ENCODE measurements at places on chromosomes 13 and 19.
A peak's percentile ranks its signal among the peaks of the same experiment; 100 is the strongest.

GRCh38 chr19:11540645-11541044 is 2.0 kb downstream of the CNN1 start:
- DNase-seq: no peak

- DNase-seq: no peak
These were observed 18.4 kb downstream of the GRTP1 start for GRCh38 chr13:113345486-113345885.

GRCh38 chr19:1489463-1490310 is 463 bp downstream of the PCSK4 start:
- no peak for DNase-seq

DNA sequence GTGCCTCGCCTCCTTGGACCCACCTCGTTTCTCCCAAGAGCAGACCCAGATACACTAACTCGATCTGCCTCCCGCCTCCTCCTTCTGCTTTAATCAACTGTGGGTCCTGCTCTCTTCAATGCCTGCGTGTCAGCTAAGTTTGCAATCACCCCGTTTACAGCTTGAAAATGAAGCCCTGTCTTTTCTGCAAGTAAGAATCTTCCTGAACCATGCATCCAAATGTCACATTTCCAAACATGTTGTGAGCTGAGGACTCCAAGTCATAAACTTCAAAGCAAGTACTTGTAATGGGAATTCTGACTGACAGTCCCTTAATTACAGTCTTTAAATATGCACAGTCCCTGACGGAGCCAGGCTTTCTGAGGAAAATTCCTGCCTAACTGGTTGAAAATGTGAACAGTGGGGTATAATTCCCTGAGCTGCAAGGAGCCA is 154.9 kb upstream of the UQCRFS1 start:
- DNase-seq: no peak

- no peak for DNase-seq
These were observed 65.5 kb downstream of the ERCC5 start for GRCh38 chr13:102911336-102911735.

DNA sequence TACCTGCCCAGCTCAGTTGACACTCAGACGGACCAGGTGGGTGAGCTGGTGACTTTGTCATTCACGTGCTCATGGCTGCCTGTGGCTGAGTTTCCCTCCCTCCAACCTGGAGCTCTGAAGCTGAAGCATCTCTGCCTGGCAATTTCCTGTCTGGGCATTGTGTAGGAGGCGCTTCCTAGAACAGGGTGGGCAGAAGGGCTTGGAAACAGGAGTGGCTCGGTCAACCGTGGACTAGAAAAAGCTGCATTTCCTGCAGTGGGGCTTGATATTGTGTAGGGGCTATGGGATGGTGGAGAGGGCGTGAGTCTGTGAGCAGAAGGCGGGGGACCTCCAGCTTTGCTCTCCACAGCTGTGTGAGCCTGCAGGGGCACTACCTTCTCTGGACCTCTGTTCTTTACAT is 278.3 kb downstream of the TEX29 start:
- no peak for DNase-seq

DNA sequence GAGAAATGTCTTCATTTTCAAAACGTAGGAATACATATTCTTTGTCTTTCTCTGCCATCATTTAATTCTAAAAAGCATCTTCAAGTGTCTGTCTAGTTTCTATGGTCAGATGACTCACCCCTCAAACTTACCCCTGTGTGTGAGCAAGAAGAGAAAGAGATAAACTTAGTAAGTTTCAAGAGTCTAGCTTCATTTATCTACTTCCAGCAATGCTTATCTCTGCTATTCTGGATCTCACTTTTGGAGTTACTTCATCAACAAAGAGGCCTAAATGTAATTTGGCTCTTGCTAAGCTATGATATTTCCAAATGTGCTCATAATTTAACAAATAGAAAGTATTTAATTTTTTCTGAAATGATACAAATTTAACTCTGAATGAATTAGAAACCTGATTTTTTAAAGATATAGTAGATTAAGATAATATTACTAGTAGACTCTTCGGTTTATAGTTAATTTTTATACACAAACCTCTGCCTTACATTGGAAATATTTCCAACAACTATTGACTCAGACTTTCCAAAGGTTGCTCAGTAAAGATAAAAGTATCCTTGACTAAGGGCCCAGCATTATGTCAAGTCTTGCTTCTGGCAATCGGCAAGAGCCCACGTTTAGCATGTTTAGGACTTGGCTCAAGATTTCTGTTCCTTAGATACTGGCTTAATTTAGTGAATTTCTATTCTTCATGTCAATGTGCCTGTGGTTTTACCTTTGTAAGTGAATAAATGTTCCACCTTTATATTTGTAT is 1511.0 kb upstream of the SLC10A2 start:
- no peak for DNase-seq

DNA sequence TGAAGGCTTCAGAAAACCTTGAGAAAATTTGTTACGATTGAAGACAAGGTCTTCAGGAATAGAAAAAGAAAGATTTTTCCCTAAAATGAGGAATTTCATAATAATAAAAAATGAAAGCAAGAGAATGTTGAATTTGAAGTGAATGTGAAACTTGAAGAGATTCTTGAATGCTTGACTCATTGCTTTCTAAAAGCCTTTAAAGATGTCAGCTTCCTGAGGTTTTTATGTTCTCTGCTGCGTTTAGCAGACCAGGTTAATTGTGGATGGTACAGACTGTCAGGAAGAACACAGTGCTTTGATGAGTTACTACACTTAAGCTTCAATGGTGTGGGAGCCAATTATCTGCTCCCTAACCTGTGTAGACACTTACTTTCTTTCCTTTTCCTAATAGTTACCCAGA is 96.3 kb upstream of the FNDC3A start:
- DNase-seq: no peak

- no peak for DNase-seq
These were observed 99.0 kb upstream of the MRI1 start for GRCh38 chr19:13665125-13665905.

- DNase-seq: no peak
These were observed 9.2 kb downstream of the CCDC8 start for GRCh38 chr19:46404055-46404752.

DNA sequence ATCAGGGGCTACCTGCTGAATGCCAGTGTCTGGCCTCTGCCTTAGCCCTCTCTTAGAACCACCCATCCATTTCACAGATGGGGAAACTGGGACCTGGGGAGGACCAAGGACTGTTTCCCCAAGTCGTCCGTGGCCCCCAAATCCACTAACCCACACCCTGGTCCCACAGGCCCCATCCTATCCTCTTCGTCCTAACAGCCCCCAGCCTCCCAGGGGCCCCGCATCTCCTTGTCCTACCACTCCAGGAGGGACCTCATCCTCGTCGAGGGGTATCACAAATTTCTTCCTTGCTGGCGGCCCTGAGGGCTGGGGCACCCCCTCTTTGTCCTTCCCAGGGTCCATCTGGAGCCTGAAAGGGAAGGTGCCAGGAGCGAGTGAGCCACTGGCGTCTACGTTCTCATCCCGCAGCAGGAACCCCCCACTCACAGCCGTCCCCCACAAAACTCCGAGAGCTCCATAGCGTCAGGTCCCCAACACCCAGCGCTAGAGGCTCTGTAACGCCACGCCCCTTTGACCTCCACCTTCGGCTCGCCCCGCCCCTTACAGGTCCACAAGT is 606 bp downstream of the ERCC1 start:
- DNase-seq: no peak

GRCh38 chr19:49431330-49431749 is 6.2 kb downstream of the GFY start:
- no peak for DNase-seq

- DNase-seq: no peak
These were observed 56.0 kb upstream of the DOCK9 start for GRCh38 chr13:99033814-99034213.

DNA sequence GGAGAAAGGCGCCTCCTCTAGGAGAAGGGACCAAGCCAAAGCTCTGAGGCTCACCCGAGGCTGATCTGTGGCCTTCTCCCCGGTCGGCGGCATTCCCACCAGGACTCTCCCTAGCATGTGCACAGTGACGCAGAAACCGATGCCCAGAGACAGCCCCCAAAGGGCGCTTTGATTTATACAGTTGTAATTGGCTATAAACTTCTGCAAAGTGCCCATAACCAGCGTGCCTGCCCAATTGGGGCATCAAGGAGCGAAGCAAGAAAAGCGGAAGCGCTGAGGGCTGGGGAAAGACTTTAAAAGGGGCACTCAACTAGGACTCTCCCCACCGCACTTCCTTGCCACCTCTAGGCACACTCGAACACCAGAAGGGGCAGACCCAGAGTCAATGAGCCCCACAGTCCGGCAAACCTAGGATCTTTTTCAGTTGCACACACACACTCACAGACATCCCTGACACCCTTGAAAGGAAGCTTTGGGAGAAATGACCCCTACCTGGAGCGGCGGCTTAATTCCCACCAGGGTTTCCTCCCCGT is 1.8 kb downstream of the CDX2 start:
- no peak for DNase-seq

- DNase-seq: no peak
These were observed 2.2 kb downstream of the CAPNS1 start for GRCh38 chr19:36142046-36142445.

DNA sequence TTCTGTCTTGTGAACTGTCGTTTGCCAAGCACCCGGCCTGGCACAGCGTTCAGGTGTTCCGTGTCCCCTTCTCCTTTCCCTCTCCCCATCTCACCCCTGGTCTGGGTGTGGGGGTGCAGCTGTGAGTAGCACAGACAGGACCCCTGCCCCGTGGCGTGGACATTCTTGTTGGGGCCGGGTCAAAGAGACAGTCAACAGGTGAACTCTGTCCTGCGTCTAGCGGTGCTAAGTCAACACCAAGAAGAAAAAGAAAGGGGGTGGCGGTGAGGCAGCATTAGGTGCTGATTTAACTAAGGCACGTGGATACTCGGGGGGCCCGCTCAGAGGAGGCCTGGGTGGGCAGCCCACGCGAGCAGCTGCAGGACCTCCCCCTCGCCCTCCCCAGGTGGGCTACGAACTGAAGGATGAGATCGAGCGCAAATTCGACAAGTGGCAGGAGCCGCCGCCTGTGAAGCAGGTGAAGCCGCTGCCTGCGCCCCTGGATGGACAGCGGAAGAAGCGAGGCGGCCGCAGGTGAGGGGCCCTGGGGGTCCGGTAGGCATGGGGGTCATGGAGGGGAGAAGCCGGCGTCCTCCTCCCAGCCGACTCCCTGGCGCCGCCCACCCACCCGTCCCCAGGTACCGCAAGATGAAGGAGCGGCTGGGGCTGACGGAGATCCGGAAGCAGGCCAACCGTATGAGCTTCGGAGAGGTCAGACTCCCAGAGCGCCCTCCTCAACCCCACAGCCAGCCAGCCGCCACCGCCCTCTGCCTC is 9.7 kb upstream of the CNOT3 start:
- no peak for DNase-seq

DNA sequence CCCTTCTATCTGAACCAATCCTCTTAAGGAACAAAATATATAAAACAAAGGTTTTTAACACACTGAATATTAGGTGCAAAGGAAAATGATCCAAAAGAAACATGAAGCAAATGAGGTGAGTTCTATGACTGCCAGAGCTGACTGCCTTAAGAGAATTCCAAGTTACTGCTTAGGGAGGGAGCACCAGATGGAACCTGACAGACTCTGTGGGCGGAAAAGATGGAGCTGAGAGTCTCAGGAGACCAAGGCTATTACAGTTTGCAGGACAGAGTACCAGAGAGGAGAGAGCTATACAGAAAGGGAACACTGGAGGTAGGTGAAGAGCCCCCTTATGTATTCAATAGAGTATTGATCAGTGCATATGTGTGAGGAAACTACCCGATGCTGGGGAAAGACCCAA is 87.2 kb downstream of the B3GLCT start:
- DNase-seq: no peak

GRCh38 chr13:77489566-77490337 is 45.8 kb upstream of the SCEL start:
- no peak for DNase-seq

DNA sequence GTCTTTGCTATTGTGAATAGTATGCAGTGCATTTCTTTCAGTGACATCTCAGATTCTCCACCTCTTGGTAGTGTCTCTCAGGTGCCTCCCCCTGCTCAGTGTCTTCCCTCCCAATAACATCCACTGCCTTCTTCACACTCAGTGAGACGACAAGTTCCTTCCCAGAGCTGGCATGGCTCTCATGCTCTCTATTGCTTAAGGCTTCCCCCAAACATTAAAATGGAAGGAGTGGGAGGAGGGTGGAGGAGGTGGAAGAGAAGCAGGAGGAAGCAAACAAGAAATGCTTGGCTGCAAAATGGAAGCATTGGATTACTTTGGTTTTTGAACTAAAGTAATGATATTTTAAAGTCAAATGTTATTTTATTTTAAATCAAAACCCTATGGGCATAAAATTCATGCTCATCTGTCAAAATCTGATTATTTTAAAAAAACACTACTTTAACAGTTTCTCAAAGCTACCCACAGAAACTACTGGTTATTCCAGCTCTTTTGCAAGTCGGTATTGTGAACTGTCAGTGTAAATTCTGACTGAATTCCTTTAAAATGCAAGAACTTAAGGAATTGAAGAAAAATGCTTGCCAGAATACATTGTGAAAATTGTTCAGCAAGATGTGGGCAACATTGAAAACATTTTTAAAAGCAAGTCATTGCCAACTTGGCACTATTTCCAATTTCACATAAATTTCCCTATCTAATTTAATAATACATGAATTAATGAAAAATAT is 727.6 kb upstream of the ARGLU1 start:
- DNase-seq: no peak

- DNase-seq: no peak
These were observed 2380.9 kb downstream of the PCDH9 start for GRCh38 chr13:64849196-64849595.

GRCh38 chr19:17967257-17968051 is 547 bp downstream of the KCNN1 start:
- no peak for DNase-seq

GRCh38 chr19:45815481-45816216 is 541 bp upstream of the RSPH6A start:
- DNase-seq: no peak

DNA sequence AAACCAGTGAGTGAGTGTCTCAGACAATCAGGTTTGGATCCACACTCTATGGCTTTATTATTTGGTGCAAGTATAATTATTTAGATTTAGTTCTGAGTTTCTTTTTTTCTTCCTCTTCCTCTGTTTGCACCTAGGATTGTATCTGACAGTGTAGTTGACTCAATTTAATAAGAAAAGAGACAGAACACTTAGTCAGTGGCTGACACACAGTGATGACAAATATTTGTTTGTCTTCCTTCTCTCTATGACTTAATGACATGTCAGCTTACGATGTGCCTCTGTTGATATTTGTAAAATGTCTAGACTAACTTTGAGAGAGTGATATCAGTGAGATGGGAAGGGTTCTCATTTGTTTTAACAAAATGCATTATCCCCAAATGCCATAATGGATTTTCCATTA is 129.5 kb upstream of the SLC10A2 start:
- no peak for DNase-seq

- DNase-seq: no peak
These were observed 86.4 kb downstream of the TSC22D1 start for GRCh38 chr13:44489751-44490150.

DNA sequence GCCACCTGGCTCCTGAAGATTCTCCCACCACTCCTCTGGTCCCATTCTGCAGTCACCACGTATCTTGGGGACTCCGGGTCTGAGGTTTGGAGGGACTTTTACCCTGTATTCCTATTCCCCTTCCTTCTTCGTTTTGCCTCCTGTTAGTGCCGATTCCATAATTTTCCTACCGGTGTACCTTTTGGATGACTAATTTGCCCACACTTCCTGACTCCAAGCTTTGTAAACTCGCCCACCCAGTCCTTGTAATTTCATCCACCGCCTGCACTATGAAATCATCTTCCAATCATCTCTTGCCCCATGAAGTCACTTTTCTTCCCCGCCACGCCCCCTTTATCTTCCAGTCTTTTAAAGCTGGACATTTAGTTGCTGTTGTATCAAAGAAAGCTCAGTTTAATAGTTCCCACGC is 572 bp downstream of the UCHL3 start:
- no peak for DNase-seq

GRCh38 chr13:23979361-23980159 is 82.3 kb upstream of the C1QTNF9B start:
- DNase-seq: peak; percentile 55
